ENCODE measurements at places on chromosomes 7 and 10.

DNA sequence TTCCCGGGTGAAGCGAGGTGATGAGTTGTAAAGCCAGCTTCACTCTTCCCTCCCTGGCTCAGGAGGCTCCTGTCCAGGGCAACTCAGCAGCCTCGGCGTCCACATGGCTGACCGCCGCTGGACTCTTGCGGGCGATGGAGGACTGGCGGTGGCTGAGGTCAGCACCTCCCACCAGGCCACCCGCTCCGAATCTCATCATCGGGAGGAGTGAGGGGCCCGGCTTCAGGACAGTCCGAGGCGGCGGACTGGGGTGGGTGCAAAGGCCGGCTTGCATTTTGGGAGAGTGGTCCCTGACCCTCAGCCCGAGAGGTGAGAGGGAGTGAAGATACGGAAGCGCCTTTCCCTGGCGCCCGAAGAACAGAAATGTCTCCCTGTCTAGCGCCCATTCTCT, 759 bp downstream of the DNAJB12 start:
- no peak for DNase-seq

- no peak for DNase-seq
Observed at GRCh38 chr10:35644050-35644950, 2.2 kb upstream of the FZD8 start.

DNA sequence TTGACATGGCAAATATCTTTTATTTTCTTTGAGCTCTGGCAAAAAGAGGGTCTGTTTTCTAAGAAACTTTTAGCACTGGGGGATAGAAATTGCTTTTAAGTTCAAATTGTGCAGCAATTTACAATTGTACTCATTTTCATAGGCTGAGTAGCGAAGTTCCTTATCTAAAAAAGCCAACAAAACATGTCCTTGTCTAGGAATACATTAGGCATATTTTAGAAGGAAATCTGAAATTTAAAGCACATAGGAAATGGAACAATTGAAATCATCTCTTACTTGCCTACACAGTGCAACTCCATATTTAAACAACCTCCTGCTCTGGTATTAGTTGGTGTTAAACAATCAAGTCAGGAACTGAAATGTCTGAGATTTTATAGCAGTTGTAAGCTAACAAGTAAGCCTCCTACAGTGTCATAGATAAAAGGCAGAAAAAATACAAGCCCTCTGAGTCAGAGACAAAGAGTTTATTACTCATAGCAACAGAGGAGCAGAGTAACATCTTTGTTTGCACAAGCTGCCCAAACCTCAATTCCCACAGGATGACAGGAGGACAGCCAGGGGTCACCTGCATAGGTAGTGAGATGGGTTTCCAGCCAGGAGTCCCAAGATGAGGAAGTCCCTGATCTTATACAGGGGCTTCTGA, 280.2 kb upstream of the HGF start:
- no peak for DNase-seq

DNA sequence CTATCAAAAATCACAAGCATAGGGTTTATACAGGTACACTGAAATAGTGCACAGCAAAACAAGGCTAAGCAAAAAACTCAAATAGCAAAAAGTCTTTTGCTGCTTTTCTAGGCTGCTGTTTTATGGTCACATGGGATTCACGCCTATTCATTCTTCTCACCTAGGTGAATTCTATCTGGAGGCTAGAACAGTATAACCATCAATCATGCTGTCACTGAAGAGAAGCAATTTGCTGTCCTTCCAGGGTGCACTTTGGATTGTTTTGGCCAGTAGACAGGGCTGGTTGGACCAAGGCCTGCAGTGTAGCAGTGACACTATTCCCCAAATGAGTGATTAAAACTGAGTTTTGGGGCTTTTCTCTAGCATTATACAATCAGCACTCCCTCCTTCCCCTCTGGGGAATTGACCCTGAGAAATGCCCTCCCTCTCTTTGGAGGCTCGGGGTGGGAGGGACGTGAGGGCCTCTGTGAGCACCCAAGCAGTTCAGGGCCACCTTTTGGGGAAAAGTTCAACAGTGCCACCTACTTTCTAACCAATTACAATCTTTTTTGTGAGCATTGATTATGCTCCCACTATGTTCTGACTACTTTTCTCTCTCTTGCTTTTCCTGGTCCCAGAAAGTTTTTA, 16.2 kb upstream of the SND1 start:
- DNase-seq: no peak

DNA sequence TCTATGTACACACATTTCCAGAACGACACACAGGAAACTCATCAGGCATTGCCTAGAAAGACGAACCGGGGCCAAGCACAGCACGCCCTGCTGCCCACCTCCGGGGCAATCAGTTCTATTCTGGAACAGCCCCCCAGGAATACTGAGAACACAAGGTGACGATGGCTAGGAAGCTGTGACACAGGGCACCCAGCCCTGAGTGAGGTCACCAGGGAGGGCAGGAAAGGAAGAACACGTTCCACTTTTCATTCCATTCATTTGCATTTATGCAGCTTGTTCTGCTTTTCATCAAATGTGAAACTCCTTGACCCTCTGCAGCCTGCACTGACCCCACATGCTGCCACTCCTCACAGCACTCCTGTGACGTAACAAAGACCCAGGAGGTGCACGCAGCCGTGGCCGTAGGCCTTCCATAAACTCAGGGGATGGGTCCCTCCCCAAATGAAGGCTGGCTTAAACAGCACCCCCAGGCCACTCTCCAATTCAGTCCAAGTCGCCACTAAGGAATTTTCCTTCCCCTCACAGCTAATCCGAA, 28.9 kb downstream of the MAD1L1 start:
- DNase-seq: no peak

- DNase-seq: no peak
Observed at GRCh38 chr7:112969946-112970345, 116.7 kb downstream of the GPR85 start.

DNA sequence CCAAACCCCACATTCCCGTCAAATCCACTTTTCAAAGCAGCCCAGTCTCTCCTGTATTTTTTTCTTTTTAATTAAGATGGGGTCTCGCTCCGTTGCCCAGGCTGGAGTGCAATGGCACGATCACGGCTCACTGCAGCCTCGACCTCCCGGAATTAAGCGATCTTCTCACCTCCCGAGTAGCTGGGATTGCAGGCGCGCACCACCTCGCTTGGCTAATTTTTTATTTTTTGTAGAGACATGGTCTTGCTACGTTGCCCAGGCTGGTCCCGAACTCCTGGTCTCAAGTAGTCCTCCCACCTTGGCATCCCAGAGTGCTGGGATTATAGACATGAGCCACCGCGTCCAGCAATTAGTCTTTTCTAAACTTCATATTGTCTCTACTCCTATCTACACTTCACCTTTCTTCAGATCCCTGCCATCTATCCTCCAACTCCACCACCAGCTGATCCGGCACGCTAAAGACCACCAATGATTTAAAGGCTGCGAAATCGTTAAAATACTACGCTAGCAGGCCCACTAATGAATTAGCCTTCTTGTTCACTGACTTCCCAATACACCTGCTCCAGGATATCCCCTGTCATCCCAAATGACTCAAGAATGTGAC, 525 bp upstream of the CHUK start:
- DNase-seq: no peak

- DNase-seq: no peak
Observed at GRCh38 chr10:26359670-26360069, 78.5 kb upstream of the APBB1IP start.

GRCh38 chr10:53646525-53646924, 873.9 kb upstream of the MBL2 start:
- DNase-seq: no peak

GRCh38 chr10:80202934-80203834, 2.2 kb downstream of the ANXA11 start:
- peak; percentile 74 for DNase-seq

Measured in activated T-cell treated with anti-CD3 and anti-CD28 coated beads, Interleukin-2, amount 50 U/mL, for 24 hours (primary cell).